CD4-positive, alpha-beta T cell treated with Interleukin-10 for 1 hour (primary cell): ENCODE measurements at places on chromosomes 1 and 21.
A peak's percentile ranks its signal among the peaks of the same experiment; 100 is the strongest.

- no peak for DNase-seq
Observed at GRCh38 chr1:6207075-6207885, 1.4 kb downstream of the RNF207 start.

GRCh38 chr1:204680461-204680860 is 5.1 kb downstream of the LRRN2 start:
- DNase-seq, result no peak

DNA sequence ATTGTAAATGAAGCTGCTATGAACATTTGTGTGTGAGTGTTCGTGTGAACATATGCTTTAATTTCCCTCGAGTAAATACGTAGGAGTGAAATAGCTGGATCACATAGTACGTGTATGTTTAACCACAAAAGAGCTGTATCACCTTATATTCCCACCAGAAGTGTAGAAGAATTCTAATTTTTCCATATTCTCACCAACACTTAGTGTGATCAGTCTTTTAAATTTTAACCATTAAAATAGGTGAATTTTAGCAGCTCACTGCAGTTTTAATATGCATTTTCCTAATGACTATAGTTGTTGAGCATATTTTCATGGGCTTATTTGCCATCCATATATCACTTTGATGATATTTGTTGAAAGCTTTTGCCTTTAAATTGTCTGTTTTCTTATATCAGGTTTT is 741.2 kb downstream of the PTPRU start:
- no peak for DNase-seq

DNA sequence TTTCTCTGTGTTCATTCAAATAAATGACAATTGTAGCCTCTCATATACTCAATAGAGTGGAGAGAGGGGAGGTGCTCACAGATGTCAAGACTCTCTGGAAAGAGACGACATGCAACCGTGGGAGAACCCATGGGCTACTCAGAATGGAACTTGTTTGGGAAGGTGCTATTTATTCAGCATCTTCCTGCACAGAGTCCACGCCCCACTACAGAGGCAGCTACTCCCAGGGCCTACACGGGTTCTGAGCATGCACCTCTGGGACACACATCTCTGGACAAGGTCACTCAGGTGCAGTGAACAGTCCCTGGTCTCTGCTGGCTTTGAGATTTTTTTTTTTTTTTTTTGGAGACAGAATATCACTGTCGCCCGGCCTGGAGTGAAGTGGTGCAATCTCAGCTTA is 64.1 kb downstream of the NID1 start:
- no peak for DNase-seq

DNA sequence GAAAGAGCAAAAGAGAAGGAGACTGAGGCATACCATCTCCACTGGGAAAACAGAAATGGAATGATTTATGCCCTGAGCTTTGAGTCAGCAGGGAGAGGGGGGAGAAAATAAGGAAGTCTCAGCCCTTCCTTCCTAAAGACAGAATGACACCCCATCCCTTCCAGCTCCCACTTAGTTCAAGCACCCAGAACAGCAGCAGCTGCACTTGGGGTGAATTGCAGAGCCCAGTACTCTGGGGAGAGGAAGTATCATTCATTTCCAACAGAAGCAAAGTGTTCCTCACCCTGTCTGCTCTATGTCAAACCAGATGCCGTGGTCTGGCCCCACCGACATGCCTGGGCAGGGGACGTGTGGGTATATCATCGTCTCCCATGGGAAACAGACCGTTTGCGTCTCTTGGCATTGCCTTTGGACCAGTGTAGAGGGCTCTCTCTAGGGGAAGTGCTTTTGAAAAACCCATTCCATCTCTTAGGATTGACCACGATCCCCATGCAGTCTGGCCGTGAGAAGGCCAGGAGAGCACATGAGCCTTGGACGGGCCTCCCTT is 1.1 kb upstream of the KCNJ15 start:
- no peak for DNase-seq

DNA sequence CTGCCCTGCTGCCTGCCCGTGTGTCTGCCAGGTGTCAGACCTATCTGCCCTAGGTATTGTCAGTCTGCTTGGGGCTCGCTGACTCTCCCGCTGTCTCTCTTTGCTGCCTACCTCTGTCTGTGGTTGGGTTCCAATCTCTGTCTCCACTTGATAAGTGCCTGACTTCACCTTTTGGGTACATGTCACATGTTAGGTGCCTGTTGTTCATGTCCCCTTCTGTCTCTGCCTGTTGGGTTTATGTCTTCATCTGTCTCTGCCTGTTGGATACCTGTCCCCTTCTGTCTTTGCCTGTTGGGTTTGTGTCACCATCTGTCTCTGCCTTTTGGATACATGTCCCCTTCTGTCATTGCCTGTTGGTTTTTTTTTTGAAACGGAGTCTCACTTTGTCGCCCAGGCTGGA is 14.6 kb downstream of the RPS6KA1 start:
- DNase-seq, result no peak

DNA sequence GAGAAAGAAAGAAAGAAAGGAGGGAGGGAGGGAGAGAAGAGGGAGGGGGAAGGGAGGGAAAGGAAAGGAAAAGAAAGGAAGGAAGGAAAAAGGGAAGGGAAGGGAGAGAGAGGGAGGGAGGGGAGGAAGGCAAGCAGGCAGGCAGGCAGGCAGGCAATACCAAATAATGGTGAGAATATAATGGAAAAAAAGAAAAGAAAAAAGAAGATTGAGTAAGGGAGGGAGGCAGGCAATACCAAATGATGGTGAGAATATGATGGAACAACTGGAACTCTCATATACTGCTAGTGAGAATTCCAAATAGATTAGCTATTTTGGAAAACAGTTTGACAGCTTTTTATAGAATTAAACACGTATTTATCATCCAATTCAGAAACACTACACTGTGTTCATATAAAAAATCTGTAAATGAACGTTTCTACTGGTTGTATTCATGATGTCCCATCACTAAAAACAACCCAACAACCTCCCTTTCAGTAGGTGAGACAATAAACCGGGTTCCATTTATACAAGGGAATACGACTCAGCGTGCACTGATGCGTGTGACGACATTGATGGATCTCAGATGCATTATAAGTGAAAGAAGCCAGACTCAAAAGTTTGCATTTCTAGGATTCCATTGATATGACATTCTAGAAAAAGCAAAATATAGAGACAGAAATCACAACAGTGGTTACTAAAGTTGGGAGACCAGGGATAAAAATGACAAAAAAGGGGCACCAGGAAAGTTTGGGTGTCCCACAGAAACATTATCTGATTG is 226.4 kb downstream of the DSCAM start:
- DNase-seq, result no peak

- DNase-seq, result no peak
Observed at GRCh38 chr1:101165954-101166353, 70.9 kb upstream of the S1PR1 start.

DNA sequence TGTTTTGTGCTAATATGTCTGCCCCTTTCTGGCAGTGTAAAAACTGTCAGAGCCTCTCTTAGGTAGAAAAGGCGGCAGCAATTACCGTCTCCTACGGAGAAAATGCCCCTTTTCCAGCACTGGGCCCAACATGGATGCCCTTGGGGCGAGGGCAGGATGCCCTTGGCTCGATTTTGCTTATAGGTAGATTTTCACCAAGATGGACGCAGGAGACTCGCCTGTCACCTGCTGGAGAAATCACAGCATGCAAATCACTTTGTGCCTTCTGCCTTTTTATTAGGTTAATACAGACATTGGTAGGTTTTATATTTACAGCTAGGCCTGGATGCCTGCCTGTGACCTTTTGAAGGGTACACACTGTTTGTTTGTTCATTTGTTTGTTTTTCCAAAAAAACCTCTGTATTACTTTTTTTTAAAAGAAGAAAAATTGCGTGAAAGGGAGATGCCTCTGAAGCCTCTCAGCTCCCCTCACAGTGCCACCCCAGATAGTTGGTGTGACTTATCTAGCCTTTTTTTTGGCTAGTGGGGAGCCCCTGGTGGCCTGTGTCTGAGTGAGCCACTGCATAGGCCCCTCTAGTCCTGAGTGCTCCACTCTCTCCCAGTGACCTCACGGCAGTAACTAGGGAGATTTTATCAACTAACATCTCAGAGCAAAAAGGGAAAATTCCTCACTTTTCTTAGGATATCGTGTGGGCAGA is 2.5 kb downstream of the ATP1B1 start:
- no peak for DNase-seq

DNA sequence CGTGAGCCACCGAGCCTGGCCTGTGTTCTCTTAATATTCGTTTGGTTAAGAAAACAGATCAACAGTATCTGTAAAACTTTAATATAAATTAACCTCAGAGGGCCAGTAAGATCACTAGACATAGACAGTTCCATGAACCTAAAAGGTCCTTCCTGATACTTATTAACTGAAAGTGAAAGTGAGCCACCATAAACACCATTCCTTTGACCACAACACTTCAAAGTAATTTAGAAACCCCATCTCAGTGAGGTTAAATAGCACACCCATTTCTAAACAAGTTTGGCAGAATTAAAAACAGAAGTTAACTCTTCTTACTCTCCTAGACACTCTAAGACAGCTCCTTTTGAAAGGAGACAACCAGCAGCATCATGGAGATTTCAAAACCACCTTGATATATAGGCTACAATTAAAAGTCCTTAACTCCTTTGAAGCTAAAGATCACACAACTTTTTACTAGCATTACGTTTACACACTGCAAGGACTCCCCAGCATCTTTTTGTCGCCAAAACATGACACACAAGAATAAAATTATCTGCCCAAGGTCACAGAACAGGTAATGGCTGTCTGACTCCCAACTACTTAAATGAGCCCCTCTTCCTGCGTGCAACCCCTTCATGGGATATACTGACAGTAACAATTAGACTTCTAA is 2.2 kb downstream of the RNF19B start:
- DNase-seq, result peak; percentile 61

- DNase-seq, result no peak
Observed at GRCh38 chr1:233107130-233107660, 156.8 kb downstream of the NTPCR start.
